Right ventricle myocardium inferior (tissue), 1 donor: ENCODE measurements at places on chromosomes 2 and 18. TPM values are rescaled to one million over a fixed set of nuclear protein-coding genes. Genes with fewer than 3 reads are reported as not detected.

- DNase-seq, result no peak
Measured at GRCh38 chr2:148882051-148882450, 7.0 kb downstream of the KIF5C start.

DNA sequence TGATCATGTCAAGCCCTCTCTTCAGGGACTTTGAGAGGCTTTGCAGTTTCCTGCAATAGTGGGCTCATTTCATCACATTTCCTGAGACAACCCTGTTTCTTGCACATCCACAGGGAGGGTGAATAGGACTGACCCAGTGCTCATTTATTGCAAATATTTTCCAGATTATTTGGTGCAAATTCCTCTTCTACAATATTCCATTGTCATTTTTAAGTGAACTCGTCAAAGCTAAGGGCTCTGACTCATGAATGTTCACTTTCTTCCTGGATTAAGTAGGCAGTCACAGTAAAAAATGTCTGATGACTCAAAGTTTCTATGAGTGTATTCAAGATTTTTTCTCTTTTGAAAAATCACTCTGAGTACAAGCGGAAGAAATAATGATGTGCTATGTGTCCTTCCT, 225.5 kb upstream of the GALNT5 start:
- DNase-seq, result no peak

DNA sequence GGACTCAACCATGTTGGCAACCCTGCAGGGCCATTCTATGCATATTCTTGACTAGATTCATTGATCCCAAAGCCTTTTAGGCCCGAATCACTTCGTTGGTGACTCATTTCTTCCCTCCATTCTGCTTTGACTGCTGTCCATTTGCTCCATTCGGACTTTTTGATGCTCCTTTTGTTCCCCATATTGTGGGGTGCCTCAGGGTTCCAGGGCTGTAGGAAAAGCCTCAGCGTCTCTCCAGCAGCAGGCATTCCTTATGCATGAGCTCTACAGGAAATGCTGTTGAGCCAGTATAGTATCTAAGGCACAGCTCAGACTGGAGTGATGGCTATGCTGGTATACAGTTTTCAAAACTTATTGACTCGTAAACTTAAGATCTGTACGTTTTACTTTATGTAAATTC, 292.6 kb downstream of the PRKCE start:
- no peak for DNase-seq

DNA sequence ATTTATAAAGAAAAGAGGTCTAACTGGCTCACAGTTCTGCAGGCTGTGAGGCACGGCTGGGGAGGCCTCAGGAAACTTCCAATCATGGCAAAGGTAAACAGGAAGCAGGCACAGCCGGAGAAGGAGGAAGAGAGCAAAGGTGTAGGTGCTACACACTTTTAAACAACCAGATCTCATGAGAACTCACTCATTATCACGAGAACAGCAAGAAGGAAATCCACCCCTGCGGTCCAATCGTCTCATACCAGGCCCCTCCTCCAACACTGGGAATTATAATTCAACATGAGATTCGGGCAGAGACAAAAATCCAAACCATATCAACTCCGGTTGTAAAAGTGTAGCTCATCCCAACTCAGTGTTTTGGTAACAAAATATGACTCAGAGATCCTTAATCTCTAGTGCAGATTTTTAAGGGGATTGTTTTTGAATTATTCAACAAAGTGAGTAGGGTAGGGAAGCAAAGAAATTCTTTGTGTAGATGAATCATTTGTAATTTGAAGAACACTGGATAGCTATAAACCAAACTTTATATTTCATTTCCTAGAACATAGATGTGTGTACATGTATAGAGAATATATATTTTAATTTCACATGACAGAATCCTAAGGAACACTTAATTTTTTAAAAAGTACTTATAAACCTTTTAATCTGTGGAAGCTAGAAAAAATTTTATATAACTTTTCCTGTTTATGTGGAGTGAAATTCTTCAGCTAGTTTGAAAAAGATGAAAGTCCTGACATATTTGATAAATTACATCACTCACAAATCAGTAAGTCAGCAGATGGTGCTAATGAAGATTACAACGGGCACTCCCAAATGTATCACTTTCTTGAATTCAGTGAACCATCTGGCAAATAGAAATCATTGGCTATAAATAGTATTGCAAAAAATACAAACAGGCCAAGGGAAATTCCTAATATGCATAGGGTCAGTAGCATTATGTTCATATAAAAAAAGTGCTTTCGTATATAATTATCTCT, 130.1 kb downstream of the OLA1 start:
- no peak for DNase-seq

DNA sequence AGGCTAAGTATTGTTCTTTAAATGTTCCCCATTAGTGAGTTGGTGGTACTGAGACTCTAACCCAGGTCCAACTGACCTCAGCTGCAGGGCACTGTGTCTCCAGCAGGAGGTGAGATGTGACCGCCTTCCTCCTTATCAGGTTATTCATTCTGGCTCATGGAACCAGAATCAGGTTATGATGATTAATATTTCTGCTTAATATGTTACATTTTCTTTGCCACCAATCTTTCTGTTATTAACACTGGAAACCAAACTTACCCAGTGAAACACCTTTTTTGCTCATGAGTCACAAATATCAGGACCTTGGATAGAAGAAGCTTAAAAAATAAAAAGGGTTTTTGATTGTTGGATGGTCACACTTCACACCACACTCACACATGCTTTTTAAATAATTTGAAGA, 85.4 kb downstream of the DPP4 start:
- no peak for DNase-seq

- no peak for DNase-seq
Measured at GRCh38 chr18:80232710-80233109, 14.6 kb downstream of the PARD6G start.

Gene MC4R
- total RNA-seq, result not detected
